ENCODE measurements at places on chromosomes 3 and 15. TPM values are rescaled to one million over a fixed set of nuclear protein-coding genes. Genes with fewer than 3 reads are reported as not detected.

GRCh38 chr3:126380011-126380768 is 14.5 kb upstream of the CFAP100 start:
- DNase-seq = no peak

GRCh38 chr3:27340534-27340933 is 28.6 kb downstream of the NEK10 start:
- no peak for DNase-seq

DNA sequence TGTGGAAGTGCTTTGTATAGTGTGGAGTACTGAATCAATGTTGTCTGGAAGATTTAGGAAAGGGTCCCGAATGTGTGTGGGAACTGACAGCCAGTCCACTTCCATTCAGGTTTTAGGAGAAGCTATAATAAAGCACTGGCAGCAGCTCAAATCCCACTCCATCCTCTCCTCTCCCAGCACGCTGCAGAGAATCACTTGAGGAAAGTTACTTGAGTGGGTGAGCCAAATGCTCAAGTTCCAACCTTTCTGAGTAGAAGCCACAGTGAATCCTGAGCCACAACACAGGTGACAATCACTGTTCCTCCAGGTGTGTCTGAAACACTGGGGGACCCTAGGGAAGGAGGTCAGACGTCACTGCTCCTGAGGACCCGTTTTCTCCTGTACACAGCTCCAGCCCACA is 106.5 kb downstream of the TIGIT start:
- DNase-seq = no peak

GRCh38 chr3:36964817-36965216 is 20.0 kb upstream of the TRANK1 start:
- no peak for DNase-seq

GRCh38 chr3:102736975-102737304 is 302.1 kb downstream of the ZPLD1 start:
- DNase-seq = no peak

DNA sequence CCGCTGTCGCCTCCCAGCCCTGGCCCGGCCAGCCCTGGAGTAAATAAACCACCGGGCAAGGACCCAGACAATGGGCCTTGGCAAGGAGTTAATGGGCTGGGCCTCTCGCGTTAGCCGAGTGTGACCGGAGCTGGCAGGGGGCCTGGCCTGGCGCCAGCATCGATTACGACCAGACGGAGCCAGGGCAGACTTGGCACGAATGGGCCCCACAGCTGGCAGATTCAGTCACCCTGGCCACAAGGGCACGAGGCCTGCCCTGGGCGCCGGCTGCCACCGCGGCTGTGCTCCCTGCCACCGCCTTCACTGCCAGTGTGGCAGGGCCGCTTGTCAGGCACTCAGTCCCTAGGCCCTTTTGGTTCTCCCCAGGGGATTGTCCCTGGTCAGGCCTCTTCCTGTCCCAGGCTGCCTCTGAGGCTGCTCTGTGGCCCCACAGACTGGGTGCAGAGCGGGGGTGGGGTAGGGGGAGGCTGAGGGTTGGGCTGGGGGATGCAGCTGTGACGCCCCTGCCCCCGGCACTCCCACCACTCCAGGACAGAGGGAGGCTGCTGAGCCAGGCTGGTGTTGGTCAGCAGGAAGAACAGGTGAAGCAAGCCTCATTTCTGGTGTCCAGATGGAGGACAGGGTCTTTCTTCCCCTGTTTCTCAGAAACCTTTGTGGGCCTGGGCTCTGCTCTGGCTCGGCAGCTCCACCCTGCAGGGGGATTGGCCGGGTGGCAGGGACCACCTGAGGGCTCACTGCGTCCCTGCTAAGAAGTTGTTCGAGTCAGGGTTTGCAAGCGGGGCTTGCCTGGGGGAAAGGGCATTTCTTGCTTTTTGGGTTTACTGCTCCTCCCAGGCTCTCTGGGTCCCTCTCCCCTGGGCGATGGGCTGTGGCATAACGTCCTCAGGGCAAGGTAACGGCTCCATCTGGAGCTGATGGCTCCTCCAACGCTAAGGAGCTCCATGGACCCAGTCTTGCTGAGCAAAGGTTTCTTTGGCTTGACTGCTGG is 30.5 kb upstream of the SRP14 start:
- peak; percentile 76 for DNase-seq

DNA sequence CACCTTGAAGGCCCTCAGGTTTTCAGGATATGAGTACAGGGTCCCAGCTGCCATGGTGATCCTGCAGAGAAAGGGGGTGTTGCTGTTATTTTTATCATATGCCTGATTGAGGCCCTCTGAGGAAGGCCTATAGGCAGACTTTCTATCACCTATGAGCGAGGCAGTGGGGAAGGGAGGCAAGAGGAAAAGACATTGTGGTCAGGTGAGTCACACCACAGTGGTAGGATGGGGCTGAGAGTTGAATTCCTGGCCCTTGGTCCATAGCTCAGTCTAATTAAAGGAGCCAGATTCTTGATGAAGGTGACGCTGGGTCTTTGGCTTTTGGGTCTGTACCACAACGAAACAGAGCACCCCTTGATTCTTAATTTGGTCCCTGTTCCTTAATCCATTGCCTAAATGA is 72.7 kb downstream of the ZNF621 start:
- DNase-seq = no peak

DNA sequence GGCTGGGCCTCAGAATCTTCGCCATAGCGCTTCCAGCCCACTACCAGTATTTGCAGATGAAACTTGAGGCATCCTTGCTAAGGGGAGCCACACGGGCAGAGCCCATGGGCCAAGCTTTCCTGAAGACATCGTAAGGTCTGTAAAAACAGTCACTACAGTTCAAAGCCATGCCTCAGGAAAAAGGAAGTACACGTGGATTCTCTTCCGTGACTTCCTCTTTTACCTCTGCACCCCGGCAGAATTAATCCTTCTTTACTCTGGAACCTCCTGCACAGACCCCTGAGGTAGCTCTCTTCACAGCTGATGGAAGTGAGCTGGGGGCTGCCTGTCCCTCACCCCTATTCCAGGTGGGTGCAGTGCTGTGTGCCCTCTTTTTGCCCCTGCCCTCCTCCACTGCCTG is 129.2 kb downstream of the CHDH start:
- no peak for DNase-seq

- no peak for DNase-seq
These were observed 44.4 kb downstream of the ANXA2 start for GRCh38 chr15:60353245-60353920.

DNA sequence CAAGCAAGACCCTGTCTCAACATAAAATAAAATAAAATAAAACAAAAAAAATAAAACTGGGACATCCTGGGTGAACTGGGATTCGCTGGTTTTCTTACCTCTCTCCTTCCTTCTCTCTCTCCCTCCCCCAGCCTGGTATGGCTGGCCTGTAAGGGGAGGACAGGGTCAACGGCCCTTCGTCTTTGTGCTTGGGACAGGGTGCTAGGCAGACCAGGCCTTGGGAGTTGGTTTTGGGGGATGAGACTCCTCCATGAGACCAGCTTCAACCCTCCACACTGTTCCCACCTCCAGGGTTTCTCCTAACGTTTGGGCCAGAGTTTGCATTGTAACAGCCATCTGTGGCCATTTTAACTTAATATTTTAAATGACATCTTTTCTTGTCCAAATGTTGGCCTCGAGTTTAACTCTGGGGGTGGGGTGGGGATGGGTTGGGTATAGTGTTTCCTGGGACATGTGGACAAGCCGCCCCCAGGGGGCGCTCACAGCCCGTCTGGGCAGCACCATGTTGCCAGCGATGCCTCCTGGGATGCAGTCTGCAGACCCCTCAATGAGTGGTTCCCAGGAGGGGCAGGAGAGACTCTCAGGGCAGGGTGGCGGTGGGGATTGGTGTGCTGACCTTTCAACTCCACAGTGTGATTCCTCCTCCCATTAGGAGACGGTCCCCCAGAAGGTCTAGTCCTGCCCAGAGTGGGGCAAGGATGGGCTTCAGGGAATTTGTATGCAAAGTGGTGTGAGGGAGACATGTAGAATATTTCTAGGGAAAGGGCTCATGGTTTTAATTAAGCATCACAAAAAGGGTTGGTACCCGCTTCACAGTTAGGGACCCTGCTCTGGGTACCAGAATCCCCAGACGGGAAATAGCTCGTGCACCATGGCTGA is 37.7 kb upstream of the LCTL start:
- DNase-seq = peak; percentile 86

- DNase-seq = no peak
These were observed 229.7 kb upstream of the TBL1XR1 start for GRCh38 chr3:177426878-177427495.

The CFAP161 gene
- not detected for polyA plus RNA-seq

The GOLGA8T gene
- polyA plus RNA-seq = 2.1 TPM

The CLRN1 gene
- not detected for polyA plus RNA-seq

The NR2E3 gene
- polyA plus RNA-seq = 0.17 TPM

The PAQR9 gene
- polyA plus RNA-seq = 2.8 TPM

Data from A549 (cell line).